ENCODE measurements at places on chromosomes 12 and 14.

DNA sequence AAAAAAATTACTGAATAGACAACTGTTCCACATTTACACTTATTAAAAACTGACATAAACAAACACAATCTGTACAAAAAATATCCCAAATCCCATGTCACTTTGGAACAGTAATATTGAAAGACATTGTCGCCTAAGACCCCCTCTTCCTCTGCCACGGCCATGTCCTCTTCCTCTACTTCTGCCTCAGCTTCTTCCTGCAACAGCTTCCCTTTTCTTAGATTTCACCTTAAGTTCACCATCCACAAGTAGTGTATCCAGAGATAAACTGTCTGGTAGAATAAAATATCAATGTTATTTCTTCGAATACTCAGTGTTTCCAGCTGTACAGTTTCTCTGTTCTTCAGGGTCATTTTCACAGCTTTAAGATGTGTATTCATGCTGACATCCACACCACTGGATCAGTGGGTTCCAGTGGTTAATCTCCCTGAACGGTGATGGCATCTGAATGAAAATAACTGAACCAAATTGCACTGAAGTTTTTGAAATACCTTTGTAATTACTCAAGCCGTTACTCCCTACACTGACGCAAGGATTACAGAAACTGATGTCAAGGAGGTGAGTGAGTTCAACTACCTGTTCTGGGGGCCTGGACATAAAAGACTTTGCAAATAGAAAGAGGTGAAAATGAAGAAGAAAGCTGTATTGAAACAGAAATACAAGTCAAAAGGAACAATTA lies 208.5 kb downstream of the C12orf50 start:
- no peaks in the 10 kb centered on the region for H3K4me1 ChIP-seq
- DNase-seq = no peak
- H3K4me3 ChIP-seq = no peak overlapping the region
- no peaks in the 10 kb centered on the region for H3K27me3 ChIP-seq
- H3K27ac ChIP-seq = no peak overlapping the region

- peak; percentile 81 for DNase-seq
- peaks cover 36% of the 10 kb centered on the region for H3K4me1 ChIP-seq
- peaks cover 34% of the 10 kb centered on the region for H3K27me3 ChIP-seq
Measured at GRCh38 chr12:4030929-4031702, 157.9 kb upstream of the PARP11 start.

- no peaks in the 10 kb centered on the region for H3K27me3 ChIP-seq
- no peaks in the 10 kb centered on the region for H3K36me3 ChIP-seq
- H3K27ac ChIP-seq = no peak overlapping the region
Measured at GRCh38 chr12:64072916-64073575, 149.1 kb downstream of the KICS2 start.

- H3K27ac ChIP-seq = no peak overlapping the region
- peaks cover 10% of the 10 kb centered on the region for H3K27me3 ChIP-seq
- no peak for DNase-seq
- no peak overlapping the region for H3K4me3 ChIP-seq
- H3K4me1 ChIP-seq = peaks cover 28% of the 10 kb centered on the region
Measured at GRCh38 chr14:74491956-74492775, 939 bp downstream of the NPC2 start.

GRCh38 chr14:102080183-102081080 lies 6.4 kb downstream of the HSP90AA1 start:
- H3K4me1 ChIP-seq = peaks cover 45% of the 10 kb centered on the region
- no peak for DNase-seq
- no peak overlapping the region for H3K27ac ChIP-seq
- H3K4me3 ChIP-seq = no peak overlapping the region
- H3K27me3 ChIP-seq = no peaks in the 10 kb centered on the region

GRCh38 chr14:100540141-100540925 lies 46.9 kb downstream of the BEGAIN start:
- no peaks in the 10 kb centered on the region for H3K27me3 ChIP-seq
- no peaks in the 10 kb centered on the region for H3K4me1 ChIP-seq
- no peak overlapping the region for H3K4me3 ChIP-seq
- no peak for DNase-seq
- H3K27ac ChIP-seq = no peak overlapping the region

DNA sequence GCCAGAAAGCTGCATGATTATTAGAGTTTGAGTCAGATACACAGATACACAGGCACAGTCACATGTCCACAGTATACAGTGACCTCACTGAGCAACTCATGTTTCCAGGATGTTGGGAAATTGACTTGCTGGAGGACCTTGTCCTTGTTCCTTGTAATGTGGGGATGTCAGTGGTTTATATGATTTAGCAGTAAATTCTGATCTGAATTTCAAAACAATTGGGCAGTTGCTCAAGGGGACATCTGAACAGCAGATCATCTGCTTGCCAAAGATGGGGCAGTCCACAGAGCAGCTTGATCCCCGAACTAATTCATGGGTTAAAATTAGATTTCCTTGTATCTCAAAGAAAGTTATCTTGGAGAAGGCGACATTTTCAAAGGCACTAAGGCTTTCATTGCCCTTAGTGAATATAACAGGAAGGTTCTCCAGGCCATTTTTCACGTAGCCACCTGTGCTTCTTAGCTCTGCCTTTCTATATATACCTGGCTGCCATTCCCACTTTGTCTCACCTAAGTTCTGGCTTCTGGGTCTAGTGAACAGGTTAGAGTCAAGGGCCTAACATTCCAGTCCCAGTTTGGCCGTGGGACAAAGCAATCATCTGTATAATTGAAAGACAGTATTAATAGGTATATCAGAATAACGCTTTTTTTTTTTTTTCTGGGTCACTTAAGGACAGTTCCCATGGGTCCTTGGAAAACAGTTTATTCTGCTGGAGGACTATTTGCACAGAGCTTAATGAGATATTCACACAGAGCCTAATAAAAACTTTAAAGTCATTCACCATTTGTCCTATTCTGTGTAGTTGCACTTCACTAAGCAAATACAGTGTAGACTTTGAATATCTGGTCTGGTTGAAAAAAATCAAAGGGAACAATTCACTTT lies 64.9 kb upstream of the STRN3 start:
- DNase-seq = no peak
- H3K36me3 ChIP-seq = no peaks in the 10 kb centered on the region
- no peaks in the 10 kb centered on the region for H3K4me1 ChIP-seq
- H3K27me3 ChIP-seq = no peaks in the 10 kb centered on the region
- H3K4me3 ChIP-seq = no peak overlapping the region

DNA sequence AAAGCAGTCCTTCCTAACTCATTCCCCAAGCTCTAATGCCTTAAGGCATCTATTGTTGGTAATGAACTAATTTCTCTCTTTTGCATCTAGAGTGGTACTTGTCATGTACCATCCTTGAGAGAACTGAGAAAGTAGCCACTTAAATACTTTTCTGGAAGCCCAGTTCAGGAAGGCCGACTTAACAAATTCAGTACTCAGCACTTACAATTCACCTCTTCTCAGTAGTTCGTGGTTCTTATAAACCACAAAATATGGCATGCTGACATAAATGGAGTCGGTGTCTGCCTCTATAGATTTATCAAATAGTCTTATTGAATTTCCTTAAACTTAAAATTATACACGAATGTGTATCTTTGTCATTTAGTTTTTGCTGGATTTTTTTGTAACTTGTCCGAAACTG lies 9.4 kb upstream of the COCH start:
- H3K27me3 ChIP-seq = peaks cover 24% of the 10 kb centered on the region
- H3K4me3 ChIP-seq = no peak overlapping the region
- peaks cover 7% of the 10 kb centered on the region for H3K4me1 ChIP-seq
- H3K27ac ChIP-seq = no peak overlapping the region
- H3K36me3 ChIP-seq = no peaks in the 10 kb centered on the region
- no peak for DNase-seq

- H3K27ac ChIP-seq = peak overlapping the region; percentile 97
- H3K36me3 ChIP-seq = peaks cover 9% of the 10 kb centered on the region
- no peaks in the 10 kb centered on the region for H3K27me3 ChIP-seq
Measured at GRCh38 chr12:110585231-110585799, 2.2 kb upstream of the PPTC7 start.

DNA sequence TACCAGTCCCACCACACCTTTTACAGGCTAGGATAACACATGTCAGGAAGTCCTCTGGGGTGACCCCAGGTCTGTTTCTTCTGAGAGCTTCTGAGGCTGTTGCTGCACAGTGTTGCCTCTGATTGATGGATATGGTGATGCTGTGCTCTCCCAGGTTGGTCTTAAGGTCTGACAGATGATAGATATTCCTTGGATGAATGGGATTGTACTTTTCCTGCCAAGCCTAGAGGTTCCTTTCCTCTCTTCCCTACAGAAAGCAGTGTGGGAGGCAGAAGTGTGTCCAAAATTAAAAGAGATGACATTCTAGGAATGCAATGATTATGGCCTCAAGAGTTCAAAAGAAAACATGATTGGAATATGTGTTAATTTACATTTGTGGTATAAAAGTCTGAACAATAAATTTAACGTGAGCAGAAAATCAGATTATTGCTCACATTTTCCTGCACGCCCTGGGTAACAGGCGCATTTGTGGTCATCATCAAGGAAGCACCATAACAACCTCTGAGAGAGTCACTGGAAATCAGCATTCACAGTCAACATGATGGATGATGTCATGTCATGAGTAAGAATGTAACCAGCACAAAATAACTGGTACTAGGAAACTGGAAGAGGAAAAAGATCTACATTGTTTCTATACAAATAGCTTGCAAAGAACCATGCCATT lies 73.7 kb downstream of the BBS10 start:
- H3K4me1 ChIP-seq = no peaks in the 10 kb centered on the region
- peaks cover 12% of the 10 kb centered on the region for H3K27me3 ChIP-seq
- H3K27ac ChIP-seq = no peak overlapping the region
- DNase-seq = no peak
- no peak overlapping the region for H3K4me3 ChIP-seq

GRCh38 chr14:52267501-52268278 lies at the start of gene PTGDR:
Gene PTGDR (plus strand): TSS chr14:52267698. CDS start chr14:52267815, 117 bp downstream.
- no peak within 1 kb of the TSS for H3K27ac ChIP-seq
- peak; percentile 60 for DNase-seq
- peaks cover 50% of the 10 kb centered on the region for H3K27me3 ChIP-seq
- H3K4me3 ChIP-seq = peak within 1 kb of the TSS; percentile 83
- peaks cover 47% of the 10 kb centered on the region for H3K4me1 ChIP-seq

DNA sequence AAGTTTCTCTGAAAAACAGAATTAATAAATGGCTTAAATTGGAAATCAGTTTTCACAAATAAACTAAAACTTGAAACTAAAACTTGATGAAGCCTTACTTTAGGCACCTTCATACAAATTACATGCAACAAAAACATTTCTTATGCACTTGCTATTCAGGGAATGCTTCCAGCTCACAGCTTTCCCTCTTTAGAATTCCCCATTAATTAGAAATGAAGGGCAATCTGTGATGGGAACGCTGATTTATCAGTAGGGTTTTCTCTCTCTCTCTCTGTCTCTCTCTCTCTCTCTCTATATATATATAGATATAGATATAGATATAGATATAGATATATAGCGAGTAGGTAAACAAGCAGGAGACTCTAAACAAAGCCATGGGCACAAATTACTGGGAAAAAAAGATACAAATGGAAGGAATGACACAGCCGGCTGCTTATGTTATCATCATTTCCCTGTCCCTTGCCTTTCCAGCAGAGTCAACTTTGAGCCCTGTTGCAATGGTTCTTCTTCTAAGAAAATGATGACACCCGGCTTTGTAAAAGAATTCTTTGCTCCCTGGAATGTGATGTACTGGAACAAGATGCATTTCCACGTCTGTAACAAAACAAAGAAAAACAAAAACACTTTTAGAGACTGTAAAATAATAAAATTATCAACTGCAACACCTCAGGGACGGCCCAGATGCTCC lies 1121.6 kb upstream of the TMEM132C start:
- H3K27me3 ChIP-seq = peaks cover 9% of the 10 kb centered on the region
- H3K27ac ChIP-seq = peak overlapping the region; percentile 49
- H3K4me1 ChIP-seq = peaks cover 8% of the 10 kb centered on the region
- peaks cover 3% of the 10 kb centered on the region for H3K36me3 ChIP-seq
- no peak for DNase-seq

GRCh38 chr12:105510526-105510925 lies 180.0 kb downstream of the C12orf75 start:
- no peak for DNase-seq
- no peaks in the 10 kb centered on the region for H3K36me3 ChIP-seq
- no peak overlapping the region for H3K4me3 ChIP-seq

All from activated naive CD4-positive, alpha-beta T cell treated with anti-CD3 and anti-CD28 coated beads, Interleukin-2, amount 10 ng/mL, durations not matched to agents 7 days and 5 days (primary cell).